HTR-8/SVneo (cell line): ENCODE measurements at places on chromosomes 4 and X.

GRCh38 chr4:94623126-94623911 lies 134.4 kb upstream of the BMPR1B start:
- DNase-seq = no peak

GRCh38 chrX:99603091-99603814 lies 806.8 kb downstream of the PCDH19 start:
- DNase-seq = no peak

DNA sequence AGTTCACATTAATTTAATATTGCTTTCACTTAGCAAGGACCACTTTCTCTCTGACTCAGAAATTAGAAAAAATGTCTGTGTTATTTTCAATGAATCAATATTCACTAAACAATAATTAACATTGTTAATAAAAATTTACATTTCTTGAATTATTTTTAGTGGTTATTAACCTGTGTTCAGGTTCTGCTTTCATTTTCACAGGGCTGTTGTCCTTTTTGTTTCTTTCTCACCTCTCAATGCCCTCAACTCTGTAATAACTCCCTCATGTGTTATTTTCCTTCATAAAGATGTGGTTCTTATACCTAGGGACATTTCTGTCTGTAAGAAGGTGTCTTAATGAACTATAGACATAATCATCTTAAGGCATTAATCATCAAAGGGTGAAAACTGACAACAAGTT lies 43.1 kb upstream of the PRR27 start:
- no peak for DNase-seq

- DNase-seq = no peak
Observed at GRCh38 chrX:104193485-104193884, 27.2 kb downstream of the FAM199X start.

DNA sequence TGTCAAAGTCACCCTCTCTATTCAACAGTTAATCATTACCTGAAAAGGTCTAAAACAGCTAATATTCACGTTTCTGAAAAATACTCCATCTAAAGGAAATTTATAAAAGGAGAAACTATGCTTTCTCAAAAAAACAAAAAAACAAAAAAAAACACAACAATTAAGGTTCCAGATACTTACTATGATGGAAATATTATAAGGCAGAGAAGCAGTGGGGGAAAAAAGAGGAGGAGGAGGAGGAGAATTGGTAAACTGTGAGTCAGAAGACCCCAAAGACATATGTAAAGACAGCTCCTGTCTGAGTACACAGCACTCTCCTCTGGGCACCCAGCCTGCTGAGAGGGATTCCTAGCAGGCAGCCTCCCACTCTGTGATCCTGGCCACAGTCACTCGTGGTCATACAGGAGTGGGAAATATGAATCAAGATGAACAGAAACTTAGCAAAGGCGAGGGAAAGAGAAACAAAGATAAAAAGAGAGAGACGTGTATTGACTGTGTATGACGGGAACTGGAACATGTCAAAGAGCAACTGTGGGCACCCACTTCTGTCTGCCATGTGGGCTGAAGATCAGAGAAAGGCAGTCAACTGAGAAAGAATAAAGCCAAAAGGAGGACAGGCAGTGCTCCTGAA lies 12.5 kb downstream of the KLHL15 start:
- DNase-seq = no peak

DNA sequence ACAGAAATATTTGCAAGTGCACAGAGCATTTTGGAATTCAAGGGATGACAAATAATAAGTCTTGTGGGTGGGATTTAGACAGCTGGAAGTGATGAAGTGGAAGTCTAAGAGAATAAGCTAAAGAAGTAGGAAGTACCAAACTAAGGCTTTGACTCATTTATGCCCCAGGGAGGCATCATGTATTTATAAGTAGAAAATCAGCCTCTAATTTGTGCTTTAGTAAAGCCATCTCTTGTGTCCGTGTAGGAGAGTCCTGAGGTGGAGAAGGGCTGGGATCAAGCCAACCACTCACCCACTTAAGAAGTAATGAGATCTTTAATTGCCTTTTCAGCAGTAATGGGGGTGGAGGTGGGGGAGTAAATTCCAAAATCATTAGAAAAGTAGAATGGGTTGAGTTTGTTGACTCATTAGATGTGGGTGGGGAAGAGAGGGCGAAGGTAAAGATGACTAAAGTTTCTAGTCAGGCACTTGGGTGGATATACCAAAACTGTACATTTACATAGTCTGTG lies 356.7 kb downstream of the STIM2 start:
- DNase-seq = no peak

GRCh38 chr4:88244816-88245579 lies 39.4 kb downstream of the PPM1K start:
- no peak for DNase-seq
